NCI-H1436 treated with DMSO at 0.1 percent for 48 hours (cell line): ENCODE measurements at places on chromosomes 1 and 21.

DNA sequence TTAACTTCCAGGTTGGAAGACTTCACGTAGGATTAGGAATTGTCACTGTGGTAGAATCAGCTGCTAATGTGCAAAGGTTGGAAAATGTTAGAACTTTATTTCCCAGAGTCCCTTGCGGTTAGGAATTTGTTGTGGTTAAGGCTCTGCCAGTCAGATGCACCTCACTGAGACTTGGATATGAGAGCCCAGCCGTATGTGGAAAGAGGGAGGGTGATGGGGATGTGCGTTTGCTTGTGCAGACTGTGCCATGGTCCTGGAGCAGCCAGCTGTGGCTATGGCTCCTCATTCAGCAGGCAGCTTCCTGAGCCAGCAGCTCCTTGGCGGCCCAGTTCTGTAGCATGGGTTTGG is 12.5 kb downstream of the S100A10 start:
- no peak for DNase-seq

GRCh38 chr1:174769961-174770549 is 229.7 kb upstream of the CACYBP start:
- no peak for DNase-seq

- DNase-seq = no peak
Observed at GRCh38 chr1:57270927-57271698, 152.7 kb downstream of the DAB1 start.

DNA sequence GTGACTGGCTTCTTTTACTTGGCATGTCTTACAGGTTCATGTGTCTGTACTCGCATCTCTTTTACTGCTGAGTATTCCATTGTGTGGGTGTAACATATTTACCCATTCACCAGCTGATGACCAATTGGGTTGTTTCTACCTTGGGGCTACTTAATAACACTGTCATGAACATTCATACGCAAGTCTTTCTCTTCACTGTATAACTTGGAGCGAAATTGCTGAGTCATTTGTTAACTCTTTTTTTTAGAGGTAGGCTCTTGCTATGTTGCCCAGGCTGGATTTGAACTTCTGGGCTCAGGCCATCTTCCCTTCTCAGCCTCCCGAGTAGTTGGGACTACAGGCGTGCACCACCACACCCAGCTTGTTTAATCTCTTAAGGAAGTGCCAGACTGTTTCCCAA is 6.5 kb downstream of the PYCR2 start:
- DNase-seq = no peak

DNA sequence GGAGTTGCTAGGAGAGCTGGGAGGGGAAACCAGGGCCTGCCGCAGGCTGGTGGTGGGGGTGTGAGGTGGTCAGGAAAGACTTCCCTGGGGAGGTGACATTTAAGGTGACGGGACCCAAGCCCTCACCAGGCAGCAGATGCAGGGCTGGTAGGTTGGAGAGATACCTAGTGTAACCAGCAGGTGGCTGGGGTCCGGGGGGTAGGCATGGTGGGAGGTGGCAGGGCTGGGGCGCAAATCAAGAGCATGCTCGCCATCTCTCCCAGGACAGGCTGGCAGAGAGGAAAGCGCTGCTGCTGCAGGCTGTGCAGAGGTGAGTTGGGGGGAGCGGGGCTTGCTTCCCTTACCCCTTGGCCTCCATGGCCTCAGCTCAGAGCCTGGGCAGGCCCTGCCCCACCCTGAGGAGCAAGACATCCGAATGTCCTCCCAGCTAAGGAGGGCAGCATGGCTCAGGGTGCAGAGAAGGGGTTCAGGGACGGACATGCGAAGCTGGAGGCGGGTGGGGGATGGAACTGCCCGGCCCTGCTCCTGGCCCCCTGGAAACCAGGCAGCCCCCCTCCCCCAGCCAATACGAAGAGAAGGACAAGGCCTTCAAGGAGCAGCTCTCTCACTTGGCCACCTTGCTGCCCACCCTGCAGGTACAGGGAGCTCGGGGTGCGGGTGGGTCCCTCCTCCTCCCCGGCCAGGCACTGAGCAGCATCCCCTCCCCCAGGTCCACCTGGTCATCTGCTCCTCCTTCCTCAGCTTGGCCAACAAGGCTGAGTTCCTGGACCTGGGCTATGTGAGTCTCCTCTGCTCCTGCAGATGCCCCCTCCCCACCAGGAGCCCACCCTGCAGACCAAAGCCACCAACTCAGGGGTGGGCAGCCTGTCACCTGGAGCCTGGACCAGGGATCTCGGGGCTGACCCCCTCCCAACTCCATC is 4.0 kb downstream of the RNF207 start:
- DNase-seq = no peak

GRCh38 chr1:51019811-51020210 is 49.8 kb downstream of the CDKN2C start:
- DNase-seq = no peak

- DNase-seq = no peak
Observed at GRCh38 chr1:171152549-171152948, 32.6 kb upstream of the FMO2 start.

- no peak for DNase-seq
Observed at GRCh38 chr1:172451002-172451443, 7.2 kb upstream of the PIGC start.

DNA sequence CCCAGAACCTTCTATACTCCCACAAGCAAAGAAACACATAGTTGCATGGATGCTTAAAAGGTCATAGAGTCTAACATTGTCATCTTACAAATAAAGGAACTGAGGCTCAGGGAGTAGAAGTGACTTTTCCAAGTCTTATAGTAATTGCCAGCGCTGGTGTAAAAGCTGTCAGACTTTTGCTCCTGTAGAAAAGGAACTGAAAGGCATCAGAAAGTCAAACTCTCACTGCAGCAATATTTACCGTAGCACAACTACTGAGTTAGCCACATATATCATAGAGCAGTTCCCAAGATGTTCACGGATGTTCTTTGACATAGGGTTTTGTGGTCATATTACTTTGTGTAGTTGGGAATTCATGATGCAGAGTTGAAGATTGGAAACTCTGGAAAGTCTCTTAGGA is 16.6 kb upstream of the USP24 start:
- DNase-seq = no peak

GRCh38 chr21:45941338-45941710 is 40.2 kb upstream of the COL6A1 start:
- no peak for DNase-seq

DNA sequence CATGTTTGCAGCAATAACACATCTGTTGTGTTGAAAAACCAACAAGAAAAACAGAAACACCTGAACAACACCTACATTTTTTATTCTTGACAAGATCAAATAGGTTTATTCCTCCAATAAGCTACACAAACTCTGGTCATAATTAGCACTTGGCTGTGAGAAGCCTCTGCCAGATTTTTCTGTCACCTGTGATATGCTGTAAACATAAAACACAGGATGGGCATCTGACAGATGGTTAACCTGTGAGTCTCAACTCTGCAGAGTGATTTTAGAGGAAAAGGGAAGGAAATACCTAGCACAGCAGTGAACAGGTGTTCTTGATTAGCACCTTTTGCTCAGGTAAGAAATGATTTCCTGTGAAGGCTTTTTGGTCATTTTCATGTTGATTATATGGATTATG is 175.4 kb upstream of the COA6 start:
- no peak for DNase-seq

DNA sequence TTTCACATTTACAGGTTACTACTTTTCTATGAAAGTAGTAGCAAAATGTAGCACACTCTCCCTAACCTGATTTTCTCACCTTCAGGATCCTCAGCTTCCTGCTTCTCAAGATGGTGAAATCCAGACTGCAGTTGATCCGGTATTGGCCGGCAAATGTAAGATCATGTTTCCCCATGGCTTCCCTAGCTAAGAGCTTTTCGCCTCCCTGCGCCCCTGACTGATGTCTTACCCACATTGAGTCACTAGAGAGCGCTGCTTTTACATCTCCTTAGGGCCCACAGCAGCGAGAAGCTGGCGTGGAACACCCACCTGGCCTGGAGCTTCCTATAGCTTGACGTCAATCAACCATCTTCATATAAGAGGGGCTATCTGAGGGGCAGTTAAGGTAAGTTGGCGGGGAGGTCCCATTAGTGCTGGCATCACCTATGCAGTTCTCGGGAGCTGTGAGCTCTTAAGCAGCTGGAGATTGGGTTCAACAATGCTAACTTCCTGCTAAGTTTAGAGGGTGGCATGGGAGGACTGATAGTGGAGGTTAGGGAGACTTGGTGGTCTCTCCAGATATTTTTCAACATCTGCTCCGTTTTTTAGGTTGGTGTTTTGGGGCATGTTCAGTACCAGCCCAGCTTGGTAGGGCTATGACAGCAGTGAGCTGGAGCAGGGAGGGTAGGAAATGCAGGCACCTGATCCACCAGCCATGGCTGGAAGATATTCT is 5.5 kb downstream of the PTPN7 start:
- DNase-seq = peak; percentile 50

- DNase-seq = no peak
Observed at GRCh38 chr1:94100785-94101612, 19.9 kb downstream of the ABCA4 start.

- DNase-seq = no peak
Observed at GRCh38 chr1:38153066-38153777, 106.6 kb upstream of the POU3F1 start.

GRCh38 chr1:244021427-244021826 is 29.7 kb upstream of the ZBTB18 start:
- no peak for DNase-seq

GRCh38 chr1:200438911-200439310 is 29.1 kb upstream of the ZNF281 start:
- DNase-seq = no peak

- DNase-seq = no peak
Observed at GRCh38 chr1:107874221-107874620, 90.8 kb downstream of the VAV3 start.

DNA sequence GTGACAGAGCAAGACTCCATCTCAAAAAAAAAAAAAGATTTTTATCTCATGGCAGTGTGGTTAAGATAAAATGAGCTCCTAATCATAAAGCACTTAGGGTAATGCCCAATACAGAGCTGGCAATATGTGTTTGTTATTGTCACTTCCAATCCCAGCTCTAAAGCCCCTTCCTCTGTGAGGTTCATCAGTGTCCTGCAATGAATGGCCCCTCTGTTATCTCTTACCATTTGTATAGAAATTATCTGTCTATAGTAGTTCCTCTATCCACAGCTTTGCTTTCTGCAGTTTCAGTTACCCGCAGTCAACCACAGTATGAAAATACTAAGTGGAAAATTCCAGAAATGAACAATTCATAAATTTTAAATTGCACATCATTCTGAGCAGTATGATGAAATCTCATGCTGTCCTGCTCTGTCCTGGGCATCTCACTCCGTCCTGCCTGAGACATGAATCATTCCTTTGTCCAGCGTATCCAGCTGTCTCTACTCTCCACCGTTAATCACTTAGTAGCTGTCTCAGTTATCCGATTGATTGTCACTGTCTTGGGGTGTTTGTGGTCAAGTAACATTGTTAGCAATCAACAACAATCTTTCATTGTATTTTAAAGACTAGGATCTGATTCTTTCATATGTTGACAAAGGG is 50.2 kb upstream of the DNAH14 start:
- DNase-seq = no peak

DNA sequence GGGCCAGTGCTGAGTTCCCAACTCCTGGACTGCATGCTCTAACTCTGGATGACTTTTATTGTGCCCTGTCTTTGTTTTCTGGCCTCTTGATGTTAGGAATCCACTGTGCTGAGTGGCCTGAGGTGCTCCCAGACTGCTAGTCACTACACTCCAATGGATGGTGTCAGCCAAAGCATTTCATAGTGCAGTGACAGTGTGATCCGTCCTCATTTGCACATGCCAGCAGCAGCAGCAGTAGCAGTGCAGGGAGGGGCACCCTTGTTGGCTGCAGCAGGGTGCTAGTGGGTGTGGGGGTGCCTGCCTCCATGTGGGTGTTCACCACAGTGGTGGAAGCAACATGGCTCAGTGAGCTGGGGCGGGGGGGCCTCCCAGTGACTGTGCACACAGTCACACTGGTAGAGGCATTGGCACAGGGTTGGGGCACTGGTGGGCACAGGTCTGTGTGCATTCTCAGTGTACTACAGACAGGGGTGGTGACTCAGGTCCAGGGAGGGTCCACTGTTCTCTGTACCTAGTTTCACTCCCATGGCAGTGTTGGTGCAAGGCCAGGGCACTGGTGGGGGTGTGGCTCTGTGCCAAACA is 214.0 kb downstream of the ZC3H11B start:
- no peak for DNase-seq

DNA sequence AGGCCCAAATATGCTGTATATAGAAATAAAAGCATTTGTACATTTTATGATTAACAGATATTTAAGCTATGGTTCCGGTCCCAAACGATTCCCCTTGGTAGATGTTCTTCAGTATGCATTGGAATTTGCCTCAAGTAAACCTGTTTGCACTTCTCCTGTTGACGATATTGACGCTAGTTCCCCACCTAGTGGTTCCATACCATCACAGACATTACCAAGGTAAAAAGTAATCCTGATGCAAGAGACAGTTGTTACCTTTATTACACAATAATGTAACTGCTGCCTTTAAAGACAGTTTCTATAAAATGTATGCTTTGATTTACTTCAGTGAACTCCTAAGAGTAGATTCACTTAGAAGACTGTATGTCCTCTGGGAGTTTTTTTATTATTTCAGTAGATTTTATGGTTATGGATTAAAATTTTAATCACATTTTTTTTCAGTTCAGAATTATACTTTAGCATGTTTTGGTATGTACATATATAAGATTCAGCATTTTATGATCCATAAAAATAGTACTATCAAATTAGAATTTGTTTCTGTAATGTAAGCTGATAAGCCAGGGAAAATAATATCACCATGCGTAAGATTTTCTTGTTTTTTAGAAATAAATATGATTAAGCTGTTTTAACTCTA is 96.5 kb downstream of the USP25 start:
- DNase-seq = no peak

GRCh38 chr1:57826535-57826934 is 402.7 kb upstream of the DAB1 start:
- no peak for DNase-seq

- DNase-seq = no peak
Observed at GRCh38 chr1:55252942-55253589, 37.9 kb upstream of the USP24 start.

DNA sequence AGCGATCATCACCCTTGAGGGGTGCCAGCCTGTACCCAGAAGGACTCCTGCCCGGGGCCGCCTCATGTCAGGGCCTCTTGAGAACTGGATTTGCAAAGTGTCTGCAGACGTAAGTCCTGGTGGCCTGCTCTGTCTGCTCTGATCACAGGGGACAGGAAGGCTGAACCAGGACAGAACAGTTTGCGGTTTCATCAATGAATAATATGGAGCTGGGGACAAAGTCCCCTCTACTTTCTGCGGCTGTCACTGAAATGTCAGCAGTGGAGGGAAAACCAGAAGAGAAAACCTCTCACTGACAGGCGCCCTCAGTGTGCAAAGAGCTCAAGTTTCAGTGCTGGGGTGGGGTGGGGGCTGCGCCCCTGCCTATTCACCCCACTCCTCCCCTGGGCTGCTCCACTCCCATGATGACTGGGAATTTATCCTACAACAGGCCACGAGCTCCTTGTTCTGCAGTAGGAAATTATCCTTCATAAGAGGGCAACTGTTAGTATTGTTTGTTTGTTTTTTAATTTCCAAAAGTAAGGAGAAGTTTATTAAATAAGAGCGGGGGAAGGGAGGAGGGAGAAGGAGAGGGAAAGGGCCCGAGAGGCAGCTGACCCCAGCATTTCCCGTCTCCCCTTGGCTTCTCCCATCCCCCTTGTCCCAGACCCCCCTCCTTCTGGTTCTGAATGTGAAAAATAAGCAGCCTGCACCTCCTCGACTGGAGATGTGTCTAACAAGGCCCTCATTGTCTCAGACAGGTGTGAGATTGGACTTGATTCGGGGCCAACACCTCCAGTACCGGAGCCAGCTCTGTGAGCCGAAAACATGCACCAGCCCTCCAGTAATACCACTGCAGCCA is 149.2 kb downstream of the CLIC6 start:
- DNase-seq = no peak
